ENCODE measurements at places on chromosomes 12 and 14.
A peak's percentile ranks its signal among the peaks of the same experiment; 100 is the strongest.

DNA sequence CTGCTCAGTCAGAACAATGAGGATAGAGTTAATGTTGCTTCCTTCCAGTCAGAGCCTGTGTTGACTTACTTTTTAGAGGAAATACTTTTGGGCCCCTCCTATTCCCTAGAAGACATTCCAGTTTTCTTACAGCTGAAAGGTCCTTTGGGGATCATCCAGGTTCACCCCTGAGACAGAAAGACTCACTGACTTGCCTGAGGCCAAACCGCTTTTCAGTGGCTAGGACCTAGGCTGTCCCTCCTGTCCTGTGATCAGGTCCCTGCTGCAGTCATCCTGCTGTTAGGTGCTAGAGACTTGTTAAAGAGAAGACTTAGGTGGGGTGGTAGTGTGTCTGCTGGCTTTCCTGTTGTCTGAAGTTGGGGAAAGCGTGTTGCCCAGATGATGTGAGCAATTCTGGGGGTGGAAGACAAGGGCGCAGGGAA is 39.6 kb downstream of the SUSD6 start:
- no peak for DNase-seq

DNA sequence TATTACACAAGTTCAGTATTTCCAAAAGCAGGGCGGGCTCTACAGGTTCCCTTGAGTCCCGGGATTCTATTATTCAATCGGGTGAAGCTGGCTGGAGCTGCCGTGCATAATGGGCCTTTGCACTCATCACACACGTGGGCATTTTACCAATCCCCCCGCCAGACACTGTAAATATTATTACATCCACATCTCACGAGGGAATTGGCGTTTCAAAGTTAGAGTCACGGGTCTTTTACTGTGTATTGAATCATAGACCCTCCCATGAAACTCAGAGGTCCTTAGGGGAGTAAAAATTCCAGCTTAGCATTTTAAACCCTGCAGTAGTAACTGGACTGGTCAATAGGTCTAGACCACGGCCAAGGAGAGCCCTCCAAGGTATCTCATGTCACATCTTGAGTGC is 70.3 kb downstream of the MAP1LC3B2 start:
- no peak for DNase-seq

- DNase-seq = no peak
These were observed 125.5 kb upstream of the RMST start for GRCh38 chr12:97336900-97337751.

DNA sequence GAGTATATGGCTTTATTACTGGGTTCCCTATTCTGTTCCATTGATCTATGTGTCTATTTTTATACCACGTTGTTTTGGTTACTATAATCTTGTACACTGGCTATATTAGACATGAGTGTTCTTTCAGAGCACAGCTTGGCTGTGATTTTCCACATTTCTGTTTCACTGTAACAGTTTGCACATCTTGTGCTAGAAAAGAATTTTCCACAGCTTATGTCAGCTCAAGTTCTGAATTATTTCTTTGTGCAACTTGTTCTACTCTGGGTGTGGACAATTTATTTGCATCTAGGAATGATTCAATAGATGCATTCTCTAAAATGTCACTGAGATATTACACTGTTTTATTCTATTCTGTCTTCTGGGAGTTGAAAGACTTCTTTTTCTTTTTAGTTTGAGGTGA is 28.4 kb upstream of the OR5AU1 start:
- no peak for DNase-seq

DNA sequence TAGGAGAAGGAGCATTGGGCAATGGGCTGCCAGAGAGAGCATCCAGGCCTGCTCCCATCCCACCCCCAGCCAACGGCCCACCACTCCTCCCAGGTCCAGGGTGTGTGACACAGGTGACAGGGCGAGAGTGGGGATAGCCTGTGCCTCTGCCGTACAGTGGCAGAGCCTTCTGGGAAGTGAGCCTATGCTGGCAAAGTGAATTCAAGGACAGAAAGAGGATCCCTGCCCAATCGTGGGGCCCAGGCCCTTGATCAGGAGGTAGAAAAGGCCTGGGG is 553 bp upstream of the KRT79 start:
- DNase-seq = no peak

DNA sequence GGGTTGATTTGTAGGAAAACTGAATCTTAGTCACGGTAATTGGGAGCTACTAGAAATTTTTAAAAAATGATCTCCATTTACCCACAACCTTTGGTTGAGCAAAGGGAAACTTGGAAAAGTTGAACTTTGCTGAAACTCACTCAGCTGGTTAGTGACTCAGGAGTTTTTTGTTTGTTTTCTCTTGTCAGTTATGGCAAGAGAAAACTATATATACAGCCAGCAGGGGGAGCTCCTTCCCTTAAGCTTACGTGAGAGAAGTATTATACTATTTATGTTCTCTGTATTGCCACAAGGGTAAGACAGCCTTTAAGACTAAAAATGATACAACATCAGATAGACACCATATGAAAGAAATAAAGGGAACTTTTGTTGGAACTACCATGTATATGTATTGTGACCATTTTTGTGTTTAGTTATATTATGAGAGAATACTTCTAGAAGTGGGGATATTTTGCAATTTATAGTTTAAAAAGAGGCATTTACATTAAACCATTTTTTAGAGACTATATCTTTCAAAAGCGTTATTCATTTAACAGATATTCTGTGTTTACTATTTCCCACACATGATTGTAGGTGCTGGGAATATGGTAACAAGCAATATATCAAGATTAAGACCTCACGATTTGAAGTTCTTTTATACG is 28.1 kb upstream of the TBC1D30 start:
- no peak for DNase-seq

- no peak for DNase-seq
These were observed 393.0 kb downstream of the FSCB start for GRCh38 chr14:44113769-44114730.

DNA sequence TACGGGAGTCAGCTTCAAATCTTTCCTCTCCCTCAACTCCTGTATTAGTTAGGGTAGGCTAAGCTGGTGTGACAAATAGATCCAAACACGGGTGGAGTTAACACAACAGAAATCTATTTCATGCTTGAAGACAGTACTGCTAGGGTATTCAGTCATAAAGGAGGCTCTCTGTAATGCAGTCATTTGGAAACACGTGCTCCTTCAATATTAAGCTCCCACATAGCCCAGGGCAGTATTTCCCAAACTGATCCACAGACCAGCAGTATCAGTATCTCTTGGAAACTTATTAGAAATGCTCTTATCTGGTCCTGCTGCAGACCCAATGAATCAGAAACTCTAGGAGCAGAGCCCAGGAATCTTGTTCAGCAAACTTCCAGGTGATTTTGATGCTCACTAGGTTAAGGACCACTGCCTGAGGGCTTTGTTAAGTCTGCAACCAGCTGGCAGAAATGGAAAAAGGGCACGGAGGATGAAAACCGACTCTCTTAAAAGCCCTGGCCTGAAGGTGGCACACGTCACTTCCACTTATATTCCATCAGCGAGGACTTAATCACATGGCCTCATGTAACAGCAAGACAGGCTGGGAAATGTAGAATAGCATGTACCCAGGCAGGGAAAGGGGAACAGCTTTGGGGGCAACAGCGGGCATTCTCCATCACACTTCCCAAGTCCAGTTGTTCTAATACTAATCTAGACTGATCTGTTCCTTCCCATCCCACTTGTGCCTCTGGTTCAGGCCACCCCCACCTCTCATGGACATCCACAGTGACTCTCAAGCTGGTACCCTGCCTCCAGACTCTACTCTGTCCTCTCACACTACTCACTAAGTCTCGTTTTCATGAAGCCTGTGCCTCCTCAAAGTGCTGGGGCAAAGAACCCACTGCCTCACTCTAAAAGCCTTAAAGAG is 38.2 kb upstream of the RIC8B start:
- DNase-seq = no peak

GRCh38 chr14:70045310-70045709 is 143.4 kb downstream of the SLC8A3 start:
- no peak for DNase-seq

- DNase-seq = no peak
These were observed 1.0 kb upstream of the BTG1 start for GRCh38 chr12:92146497-92147224.

GRCh38 chr12:69431591-69432222 is 38.5 kb upstream of the FRS2 start:
- DNase-seq = no peak

DNA sequence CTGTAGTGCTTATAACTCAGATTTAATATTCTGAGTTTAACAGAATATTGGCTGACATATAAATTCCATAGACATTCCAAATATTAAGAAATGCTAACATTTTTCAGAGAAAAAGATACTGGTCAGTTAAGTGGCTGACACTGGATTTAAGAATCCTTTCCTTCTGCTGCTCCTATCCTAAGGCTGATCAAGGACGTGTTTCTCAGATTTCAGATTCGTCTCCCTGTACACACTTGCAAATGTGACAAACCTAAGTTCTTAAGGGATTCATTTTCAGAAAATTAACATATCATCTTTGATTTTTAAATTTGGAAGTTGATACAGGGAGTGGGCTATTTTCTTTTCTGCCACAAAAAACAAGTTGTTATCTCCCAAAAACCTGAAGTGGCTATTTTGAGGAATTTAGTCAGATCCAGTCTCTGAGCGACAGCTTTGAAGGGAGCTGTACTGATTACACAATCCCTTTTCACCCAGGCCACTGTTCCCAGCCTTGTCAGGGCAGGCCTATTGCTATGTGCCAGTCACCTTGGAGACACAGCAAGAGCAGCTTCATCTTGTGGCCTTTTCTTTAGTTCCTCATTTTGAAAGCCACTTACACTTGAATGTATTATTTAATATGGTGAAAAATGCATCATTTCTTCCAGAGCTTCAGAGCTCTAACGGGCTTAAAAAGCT is 370.6 kb downstream of the KCNH5 start:
- DNase-seq = no peak

DNA sequence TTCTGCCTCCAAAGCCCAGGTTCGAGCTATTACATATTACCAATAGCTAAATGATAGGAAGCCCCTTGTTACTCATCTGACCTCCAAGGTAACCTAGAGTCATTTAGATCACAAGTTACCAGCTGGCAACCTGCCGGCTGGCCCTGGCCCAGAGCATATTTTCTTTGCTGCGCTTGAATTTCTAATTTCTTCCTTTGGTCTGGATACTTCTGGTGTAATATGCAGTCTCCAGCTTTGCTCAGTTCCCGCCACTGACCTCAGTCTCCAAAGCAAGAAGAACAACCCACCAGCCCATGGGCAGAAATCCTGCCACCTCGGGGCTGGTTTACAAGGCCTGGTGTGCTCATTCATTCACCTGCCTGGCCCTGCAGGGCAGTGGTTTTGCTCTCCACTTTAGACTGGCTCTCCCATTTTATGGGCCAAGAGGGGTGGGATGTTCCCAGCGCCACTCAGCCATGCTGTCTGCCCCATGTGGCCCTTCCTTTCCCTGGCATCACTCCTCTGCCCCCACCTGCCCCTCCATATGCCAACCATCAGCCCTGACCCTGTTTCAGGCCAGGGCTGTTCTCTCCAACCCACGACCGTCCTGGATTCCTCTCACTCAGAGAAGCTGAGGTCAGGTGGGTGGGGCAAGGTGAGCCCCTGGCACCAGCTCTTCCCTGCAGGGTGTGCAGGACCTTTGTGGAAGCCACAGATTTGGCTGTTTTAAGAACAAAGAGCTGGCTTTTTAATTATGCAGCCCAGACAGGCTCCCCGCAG is 76.0 kb downstream of the PRIMA1 start:
- DNase-seq = peak; percentile 4

DNA sequence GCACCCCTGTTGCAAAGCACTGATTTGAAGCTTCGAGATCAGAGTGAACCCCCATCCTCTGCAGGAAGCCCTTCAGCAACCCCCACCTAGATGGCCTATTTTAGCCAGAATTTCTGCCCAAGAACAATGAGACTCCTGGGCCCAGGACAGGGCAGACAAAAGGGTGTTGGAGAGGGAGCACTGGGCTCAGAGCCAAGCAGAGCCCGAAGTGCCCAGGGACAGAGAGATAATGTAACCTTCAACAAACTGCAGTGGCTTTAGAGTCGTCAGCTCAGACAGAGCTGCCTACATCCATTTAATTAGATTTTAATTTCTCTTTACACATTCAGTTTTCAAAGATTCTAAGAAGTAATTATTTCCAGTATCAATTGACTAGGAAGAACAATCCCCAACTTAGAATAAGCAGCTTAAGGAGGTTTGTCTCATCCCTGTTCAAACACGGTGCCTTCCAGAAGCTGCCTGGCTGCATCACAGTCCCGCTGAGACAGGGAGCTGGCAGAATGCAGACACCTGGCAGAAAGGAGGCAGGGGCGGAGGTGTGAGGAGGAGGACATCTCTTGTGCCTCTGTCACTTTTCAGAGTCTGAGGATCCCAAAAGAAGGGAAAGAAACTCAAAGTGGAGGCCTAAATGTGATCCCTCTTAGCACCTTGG is 504.9 kb upstream of the CCDC196 start:
- DNase-seq = no peak

DNA sequence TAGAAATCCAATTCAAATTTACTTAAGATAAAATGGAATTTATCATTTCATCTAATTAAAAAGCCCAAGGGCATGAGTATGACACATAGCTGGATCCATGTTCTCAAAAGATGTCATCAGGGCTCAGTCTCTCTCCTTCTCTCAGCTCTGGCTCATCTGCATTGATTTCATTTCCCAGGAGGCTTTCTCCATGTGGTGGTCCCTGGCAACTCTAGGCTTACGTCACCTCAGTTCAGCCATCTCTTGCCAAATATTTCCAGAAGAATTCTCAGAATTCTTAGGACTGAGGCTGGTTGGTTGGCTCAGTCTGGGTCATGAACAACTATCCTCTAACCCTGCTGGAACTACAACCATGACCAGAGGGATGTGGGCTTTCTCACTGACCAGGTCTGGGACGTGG is 65.3 kb downstream of the FOS start:
- DNase-seq = no peak

DNA sequence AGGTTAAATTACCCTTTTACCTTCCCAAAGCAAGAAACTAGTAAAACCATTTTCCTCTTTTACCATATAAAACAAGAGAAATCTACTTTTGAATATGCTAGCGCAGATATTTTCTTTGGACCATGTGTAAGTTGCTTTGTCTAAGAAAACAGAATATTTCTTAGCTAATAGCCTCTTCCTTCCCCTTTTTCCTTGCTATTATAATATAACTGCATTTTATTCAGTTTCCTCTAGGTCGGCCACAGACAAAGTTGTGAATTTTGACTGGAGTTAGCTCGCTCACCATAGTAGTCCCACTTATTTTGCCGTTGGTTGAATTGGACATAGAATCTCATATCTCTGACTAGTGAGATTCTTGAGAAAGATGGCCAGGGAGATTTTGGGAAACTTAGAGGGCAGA is 115.6 kb downstream of the PLEKHA5 start:
- no peak for DNase-seq

GRCh38 chr12:66048835-66049537 is 81.6 kb downstream of the LLPH start:
- no peak for DNase-seq

- no peak for DNase-seq
These were observed 77.3 kb downstream of the PPM1A start for GRCh38 chr14:60326274-60326673.

- DNase-seq = no peak
These were observed 50.1 kb downstream of the SLC25A21 start for GRCh38 chr14:37122288-37122687.

DNA sequence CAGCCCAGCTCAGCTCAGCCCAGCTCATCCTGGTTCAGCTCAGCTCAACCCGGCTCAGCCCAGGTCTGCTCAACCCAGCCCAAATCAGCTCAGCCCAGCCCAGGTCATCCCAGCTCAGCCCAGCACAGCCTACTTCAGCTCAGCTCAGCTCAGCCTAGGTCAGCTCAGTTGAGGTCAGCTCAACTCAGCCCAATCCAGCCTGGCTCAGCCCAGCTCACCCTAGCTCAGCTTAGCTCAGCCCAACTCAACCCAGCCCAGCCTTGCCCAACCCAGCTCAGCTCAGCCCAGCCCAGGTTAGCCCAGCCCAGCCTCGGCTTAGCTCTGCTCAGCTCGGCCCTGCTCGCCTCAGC is 332.3 kb downstream of the TMEM121 start:
- no peak for DNase-seq
